Dorsolateral prefrontal cortex (tissue), 122 donors: ENCODE measurements at places on chromosomes 16 and 17. TPM values are rescaled to one million over a fixed set of nuclear protein-coding genes. Genes with fewer than 3 reads are reported as not detected.

Gene EXOC3L1
- 0.61 TPM for total RNA-seq

Gene ABI3
- 2.4 TPM for total RNA-seq

Gene GPR139
- total RNA-seq = not detected

Gene REXO5
- total RNA-seq = 2.7 TPM
